ENCODE measurements at places on chromosomes 4 and X.

- no peak for DNase-seq
Measured at GRCh38 chr4:186688150-186688943, 35.3 kb downstream of the FAT1 start.

GRCh38 chrX:35819241-35819640, 21.1 kb downstream of the MAGEB16 start:
- DNase-seq, result no peak

- peak; percentile 35 for DNase-seq
Measured at GRCh38 chr4:145557720-145558119, 61.5 kb upstream of the MMAA start.

DNA sequence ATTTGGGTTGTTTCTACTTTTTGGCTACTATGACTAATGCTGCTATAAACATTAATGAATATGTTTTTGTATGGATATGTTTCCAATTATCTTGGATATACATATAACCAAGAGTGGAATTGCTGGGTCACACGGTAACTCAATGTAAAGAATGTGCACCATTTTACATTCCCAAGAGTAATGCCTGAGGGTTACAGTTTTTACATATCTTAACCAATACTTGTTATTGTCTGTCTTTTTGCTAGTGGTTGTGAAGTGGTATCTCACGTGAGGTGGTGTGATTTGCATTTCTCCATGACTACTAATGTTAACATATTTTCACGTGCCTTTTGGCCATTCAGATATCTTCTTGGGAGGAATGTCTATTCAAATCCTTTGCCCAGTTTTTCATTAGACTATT, 200.3 kb upstream of the MAB21L2 start:
- DNase-seq, result no peak

GRCh38 chr4:177404342-177404741, 37.9 kb downstream of the AGA start:
- DNase-seq, result no peak

- no peak for DNase-seq
Measured at GRCh38 chr4:38560768-38561558, 103.0 kb upstream of the KLF3 start.

- no peak for DNase-seq
Measured at GRCh38 chr4:109589605-109590004, 29.6 kb downstream of the MCUB start.

DNA sequence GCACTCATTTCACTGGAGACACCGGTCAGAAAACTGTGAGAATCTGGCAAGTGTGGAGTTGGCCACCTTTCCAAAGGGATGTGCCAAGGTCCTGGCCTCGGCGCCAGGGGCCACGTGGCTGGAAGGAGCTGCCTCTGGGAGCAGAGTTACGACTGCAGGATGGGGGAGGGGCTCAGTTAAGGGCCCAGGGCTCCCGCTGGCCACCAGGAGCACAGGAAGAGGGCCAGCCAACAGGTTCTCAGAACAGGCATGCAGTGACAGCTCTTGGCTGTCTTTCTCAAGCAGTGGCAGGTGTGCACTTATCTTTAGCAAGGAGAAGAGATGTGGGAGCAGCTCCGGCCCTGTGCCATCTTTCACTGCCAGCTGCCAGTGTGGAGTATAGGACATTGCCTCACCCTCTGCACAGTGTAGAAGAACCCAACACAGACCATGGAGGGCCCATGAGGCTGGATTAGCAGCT, 115.9 kb upstream of the RBPJ start:
- DNase-seq, result no peak

DNA sequence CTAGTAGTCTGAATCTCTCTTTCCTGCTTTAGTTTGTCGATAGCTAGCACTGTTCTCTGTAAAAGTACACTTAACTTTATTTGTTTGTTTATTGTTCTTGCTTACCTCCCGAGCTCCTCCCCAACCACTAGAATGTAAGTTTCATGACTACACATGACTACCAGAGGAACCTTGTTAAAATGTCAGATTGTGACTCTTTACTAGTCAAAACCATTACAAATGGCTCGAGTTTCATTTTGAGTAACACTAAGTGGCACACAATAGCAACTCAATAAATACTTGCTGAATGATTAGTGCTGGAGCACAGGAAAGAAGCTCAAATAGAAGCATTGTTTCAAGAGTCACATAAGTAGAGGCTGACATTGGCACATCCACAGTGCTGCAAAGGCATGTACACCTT, 116.1 kb downstream of the MAPK10 start:
- no peak for DNase-seq

DNA sequence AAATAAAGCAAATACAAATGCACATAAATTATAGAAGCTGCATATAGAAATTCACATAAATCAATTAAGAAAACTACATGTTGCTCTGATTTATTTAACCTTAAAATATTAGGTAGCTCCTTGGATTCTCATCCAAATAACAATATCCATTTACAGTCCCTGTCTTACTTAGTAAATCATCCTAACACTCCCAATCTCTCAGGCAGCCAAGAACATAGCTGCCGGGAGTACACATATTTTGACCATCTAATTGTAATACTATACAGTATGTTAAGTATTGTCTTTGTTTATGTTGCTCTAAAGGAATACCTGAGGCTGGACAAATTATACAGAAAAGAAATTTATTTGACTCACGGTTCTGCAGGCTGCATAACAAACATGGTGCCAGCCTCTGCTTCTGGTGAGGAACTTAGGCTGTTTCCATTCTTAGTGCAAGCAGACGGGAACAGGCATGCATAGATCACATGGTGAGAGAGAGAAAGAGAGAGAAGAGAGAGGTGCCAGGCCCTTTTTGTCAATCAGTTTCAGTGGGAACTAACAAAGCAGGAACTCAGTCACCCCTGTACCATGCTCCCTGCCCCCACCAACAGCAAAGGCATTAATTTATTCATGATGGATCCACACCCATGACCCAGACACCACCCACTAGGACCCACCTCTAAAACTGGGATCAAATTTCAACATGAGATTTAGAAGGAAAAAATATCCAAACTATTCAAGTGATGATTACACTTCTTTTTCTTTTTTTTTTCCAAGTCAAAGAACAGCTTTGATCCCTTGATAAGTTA, 614.8 kb upstream of the TECRL start:
- DNase-seq, result no peak

GRCh38 chrX:134244043-134244442, 7.1 kb downstream of the CCDC160 start:
- no peak for DNase-seq

- DNase-seq, result no peak
Measured at GRCh38 chrX:123311486-123311885, 127.4 kb downstream of the GRIA3 start.

- DNase-seq, result no peak
Measured at GRCh38 chr4:24645765-24646550, 61.6 kb upstream of the DHX15 start.

DNA sequence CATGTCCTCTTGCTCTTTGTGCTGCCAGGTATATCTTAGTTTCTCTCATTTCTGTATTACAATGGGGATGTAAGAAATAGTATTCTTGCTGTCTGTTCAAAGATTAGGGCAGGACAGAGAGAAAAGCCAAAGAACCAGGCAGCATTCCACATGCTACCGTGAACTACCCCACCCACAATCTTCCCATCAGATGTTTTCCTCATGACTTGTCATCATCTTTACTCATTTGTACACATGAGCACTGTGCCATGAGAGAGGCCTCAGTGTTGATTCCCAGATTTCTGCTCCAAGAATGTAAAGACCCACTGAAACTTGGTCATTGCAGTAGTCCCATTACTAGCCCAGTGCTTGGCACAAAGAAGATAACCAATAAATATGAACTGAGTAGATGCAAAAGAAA, 354.6 kb upstream of the RASGEF1B start:
- no peak for DNase-seq

DNA sequence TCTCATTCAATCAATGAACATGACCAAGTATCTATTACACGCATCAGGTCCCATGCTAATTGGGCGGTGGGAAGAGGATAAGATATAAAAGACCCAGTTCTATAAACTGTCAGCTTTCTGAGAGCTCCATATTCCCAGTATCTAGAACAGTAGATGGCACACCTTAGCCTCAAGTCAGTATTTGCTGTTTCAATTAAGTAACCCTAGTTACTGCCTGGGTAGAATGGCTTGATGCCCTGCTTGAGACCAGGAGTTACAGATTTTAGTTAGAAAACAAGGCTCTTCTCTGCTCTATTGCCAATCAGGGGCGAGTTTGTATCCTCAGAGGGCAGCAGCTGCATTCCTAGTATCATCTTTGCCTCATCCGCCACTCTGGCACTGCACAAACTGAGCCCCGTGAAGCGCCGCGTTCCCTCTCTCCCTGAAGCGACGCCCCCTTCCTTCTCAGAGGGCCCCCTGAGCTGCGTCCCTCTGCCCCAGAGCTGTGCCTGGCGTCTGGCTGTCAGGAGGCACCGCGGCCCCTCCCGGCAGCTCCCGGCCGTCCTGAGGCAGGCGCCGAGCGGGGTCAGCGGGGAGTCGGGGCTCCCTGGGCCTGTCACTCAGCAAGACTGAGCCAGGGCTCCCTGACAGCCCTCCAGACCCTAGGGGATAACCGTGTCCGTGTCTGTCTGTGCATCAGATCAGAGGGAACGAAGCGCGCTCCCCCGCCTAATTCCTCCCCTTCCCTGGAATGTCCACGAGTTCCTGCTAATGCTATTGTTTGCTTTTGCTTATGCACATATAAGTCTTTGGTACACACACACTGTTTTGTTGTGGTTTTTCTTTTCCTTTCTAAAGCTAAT, 212.4 kb upstream of the TTC29 start:
- no peak for DNase-seq

GRCh38 chr4:160143574-160143973, 1040.7 kb downstream of the RAPGEF2 start:
- DNase-seq, result no peak

- DNase-seq, result no peak
Measured at GRCh38 chrX:153781428-153782047, 697 bp downstream of the SRPK3 start.

DNA sequence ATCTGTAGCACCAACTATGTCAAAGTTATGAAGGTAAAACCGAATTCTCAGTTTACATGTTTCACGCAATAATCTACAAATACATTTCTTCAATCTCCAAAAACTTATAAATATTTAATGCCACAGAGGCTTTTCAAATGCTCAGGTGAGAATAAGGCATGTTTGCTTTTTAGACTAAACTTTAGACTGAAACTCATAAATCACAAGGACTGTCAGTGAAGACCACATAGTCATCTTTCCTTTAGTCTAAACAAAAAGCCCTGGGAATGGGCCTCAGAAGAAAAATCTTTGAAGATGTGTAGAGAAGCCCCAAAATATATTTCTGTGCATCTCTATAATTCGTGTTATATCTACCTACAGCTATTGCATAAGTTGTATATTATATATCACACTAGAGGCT, 54.5 kb upstream of the DCTD start:
- no peak for DNase-seq

GRCh38 chr4:42555828-42556227, 101.1 kb downstream of the ATP8A1 start:
- DNase-seq, result no peak

DNA sequence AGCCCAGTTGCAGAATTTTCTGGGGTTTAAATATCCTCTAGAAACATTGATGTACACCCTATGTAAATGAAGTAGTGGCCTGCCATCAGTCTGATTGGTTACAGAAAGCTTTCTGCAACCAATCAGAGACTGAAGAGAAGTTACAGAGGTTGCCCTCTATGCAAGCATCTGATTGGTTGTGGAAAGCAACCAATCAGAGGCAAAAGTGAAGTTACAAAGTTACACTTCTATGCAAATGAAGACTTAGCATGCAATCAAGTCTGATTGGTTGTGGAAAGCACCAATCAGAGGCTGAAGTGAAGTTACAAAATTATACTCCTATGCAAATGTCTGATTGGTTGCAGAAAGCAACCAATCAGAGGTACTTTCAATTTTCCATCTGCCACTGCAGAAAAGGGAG, 51.9 kb upstream of the USP9X start:
- no peak for DNase-seq

DNA sequence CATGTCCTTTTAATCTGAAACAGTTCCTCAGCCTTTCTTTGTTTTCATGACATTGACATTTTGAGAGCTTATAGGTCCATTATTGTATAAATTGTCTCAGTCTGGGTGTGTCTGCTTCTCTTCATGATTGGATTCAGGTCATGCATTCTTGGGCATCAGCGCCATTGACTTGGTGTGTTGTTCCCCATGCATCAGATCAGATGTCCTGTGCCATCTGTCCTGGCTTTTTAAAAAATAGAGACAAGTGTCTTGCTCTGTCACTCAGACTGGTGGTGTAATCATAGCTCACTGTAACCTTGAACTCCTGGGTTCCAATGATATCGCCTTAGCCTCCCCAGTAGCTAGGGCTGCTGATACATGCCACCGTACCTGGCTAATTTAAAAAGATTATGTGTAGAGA, 55.7 kb downstream of the TBC1D14 start:
- DNase-seq, result no peak

DNA sequence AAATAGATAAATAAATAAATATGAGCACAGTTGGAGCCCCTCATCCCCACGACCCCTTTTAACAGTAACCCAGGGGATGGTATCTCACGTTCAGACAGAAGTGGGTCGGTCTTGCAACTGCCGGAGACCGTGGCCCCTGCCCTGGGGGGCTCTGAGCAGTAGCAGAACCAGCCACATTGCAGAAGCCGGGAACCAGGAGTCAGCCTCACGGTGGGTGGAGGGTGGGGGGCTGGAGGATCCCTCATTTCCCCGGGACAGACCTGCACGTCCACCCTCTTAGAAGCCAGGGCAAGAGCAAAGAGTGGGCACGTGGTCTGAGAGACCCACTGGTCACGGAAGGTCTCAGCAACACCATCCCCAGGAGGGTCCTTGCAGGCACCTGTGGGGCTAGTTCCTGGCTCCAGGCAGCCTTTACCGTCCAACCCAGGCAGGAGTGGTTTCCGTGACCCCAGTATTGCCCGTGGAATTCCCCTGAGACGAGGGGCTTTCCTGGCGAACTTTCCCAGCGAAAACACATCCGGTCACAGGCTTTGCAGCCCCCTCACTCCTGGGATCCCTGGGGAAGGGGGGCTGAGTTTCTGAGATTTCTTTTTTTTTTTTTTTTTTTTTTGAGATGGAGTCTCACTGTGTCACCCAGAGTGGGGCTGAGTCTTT, 8.8 kb upstream of the IL3RA start:
- no peak for DNase-seq

DNA sequence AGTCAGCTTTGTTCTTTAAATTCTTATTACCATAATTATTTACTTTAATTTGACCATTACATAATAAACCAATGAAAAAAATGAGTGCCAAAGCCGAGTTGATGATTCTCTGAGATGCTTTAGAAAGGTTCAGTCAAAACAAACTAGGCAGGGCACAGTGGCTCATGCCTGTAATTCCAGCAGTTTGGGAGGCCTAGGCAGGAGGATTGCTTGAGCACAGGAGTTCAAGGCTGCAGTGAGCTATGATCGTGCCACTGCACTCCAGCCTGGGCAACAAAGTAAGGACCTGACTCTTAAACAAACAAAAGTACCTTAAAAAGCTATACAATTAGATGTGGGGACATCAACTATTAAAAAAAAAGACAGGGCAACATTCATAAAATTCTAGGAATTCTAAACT, 75.0 kb downstream of the AFAP1 start:
- DNase-seq, result no peak

- no peak for DNase-seq
Measured at GRCh38 chrX:22032084-22032483, at the start of gene PHEX. Gene PHEX, plus strand, starts transcription at chrX:22032325. Its CDS starts 681 bp downstream, at chrX:22033006.
